ENCODE measurements at places on chromosomes 1 and 21.

DNA sequence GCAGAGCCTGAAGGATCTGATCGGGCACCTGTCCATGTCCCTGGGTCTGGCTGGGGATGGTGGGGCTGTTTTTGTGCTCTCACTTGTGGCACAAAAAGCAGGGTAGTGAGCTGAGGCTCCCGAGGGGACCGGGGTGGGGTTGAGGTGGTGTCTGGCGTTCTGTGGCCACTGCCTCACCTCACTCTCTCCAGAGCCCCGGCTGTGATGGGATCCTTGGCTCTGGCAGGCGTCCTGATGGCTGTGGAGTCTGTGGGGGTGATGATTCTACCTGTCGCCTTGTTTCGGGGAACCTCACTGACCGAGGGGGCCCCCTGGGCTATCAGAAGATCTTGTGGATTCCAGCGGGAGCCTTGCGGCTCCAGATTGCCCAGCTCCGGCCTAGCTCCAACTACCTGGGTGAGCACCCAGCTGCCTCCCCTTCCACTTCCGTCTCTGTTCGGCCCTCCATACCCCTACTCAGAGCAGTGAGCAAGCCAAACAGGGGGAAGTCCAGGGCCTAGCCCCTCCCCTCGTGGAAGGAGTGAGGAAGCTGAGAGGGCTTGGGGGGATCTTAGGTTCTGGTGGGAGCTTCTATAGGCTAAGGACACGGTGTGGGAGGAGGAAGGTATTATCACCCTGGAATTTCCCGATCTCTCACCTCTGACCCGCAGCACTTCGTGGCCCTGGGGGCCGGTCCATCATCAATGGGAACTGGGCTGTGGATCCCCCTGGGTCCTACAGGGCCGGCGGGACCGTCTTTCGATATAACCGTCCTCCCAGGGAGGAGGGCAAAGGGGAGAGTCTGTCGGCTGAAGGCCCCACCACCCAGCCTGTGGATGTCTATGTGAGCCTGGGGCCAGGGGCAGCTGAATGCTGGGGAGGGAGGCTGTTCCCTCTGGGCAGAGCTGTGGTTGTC is 7.0 kb downstream of the ADAMTSL4 start:
- no peak for DNase-seq

GRCh38 chr1:235246022-235246948 is 81.7 kb downstream of the ARID4B start:
- no peak for DNase-seq

DNA sequence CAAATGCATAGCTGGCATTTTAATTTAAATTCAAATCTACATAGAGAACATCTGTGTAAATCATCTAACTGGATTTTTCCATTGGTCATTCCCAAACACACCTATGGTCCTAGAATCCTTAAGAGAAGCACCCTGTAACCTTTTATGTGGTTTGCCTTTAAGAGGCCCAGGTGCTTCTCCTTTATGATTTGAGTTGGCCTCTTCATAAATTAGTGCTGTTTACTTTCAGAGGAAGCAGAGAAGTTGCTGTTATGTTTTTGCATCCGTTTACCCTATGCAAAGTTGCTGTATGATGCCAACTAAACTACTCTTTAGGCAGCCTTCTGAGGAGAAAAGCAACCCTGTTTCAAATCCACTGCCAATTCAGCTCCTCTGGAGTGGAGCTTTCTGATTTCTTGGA is 193.8 kb downstream of the HS2ST1 start:
- DNase-seq = no peak

GRCh38 chr21:32276671-32277070 is 2.2 kb downstream of the MIS18A start:
- DNase-seq = no peak

- DNase-seq = no peak
Observed at GRCh38 chr1:235027076-235027861, 101.4 kb downstream of the TOMM20 start.

- DNase-seq = no peak
Observed at GRCh38 chr1:104720741-104721140, 971.0 kb downstream of the AMY1C start.

DNA sequence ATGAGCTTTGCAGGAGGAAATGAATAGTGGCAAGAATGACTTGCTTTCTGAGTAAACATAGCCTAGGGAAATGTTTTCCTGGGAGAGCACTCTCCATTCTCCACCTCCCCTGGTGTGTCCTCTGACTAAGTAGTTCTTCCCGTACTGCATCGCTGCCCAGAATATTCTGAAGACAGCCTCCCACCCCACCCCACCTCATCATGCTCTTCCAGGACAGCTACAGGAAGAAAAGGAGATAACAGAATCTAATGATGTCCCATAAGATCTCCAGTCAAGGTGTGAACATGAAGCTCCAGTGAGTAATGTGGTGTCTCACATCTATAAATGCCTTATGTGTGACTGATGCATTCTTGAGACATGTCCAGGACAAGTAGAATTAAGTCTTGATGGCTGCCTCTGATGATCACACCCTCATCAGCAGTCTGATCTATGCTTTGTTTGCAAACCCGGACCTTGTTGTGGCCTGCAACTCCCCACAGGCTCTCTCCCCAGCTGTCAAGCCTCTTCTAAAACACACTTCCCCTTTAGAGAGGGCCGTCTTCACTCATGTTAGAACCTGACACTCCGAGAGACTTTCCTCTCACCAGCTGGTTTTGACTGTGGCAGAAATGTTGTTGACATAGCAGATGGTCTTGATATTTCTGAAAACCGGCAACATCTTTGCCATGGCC is 183.0 kb downstream of the CYYR1 start:
- no peak for DNase-seq

- no peak for DNase-seq
Observed at GRCh38 chr1:150386592-150386991, 22.6 kb downstream of the RPRD2 start.

DNA sequence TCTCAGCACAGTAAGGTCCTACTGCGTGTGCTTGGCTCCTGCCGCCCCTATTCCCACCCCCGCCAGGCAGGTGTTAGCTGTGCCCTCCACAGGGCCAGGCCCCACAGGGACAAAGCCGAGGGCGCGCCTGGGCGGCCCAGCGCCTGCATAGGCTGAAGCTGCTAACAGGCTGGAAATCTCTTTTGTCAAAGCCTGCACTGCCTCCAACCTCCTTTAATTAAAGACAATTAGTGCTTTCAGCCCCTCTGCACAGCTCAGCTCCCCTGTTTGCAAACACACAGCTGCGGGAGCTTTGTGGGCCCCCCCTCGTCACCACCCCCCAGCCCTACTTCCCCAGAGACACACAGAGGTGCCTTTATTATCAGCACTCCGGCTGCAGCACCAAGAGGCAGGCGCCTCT is 95.9 kb downstream of the EPHB2 start:
- DNase-seq = no peak

GRCh38 chr21:26495283-26495849 is 77.7 kb downstream of the CYYR1 start:
- no peak for DNase-seq

- no peak for DNase-seq
Observed at GRCh38 chr1:9265037-9265436, 27.7 kb upstream of the SPSB1 start.

GRCh38 chr1:201024625-201024998 is 1.1 kb upstream of the KIF21B start:
- DNase-seq = no peak

GRCh38 chr1:208053661-208054060 is 142.7 kb upstream of the CD34 start:
- DNase-seq = no peak

GRCh38 chr1:28897789-28898188 is 16.6 kb upstream of the EPB41 start:
- no peak for DNase-seq

GRCh38 chr1:89842567-89843272 is 21.9 kb downstream of the LRRC8D start:
- peak; percentile 7 for DNase-seq

DNA sequence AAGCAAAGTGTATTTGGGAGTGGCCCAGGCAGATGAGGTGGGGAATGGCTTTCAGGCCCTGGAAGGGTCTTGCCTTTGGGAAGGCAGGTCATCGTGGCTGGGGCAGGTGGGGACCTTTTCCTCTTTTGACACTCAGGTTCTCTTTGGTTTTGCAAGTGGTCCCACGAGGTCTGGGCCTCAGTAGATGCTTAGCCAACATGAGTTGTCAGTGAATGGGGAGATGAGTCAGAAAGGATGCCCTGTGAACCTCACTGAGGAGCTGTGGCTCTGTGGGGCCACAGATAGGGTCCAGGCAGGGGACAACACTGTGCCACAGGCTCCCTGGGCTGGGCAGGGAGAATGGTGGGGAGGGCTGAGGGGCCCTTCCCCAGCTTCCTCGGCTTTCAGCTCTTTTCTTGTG is 19.0 kb downstream of the ARHGEF10L start:
- no peak for DNase-seq

Measured in activated CD4-positive, alpha-beta T cell treated with anti-CD3 and anti-CD28 coated beads for 48 hours (primary cell).